Naive thymus-derived CD4-positive, alpha-beta T cell (primary cell): ENCODE measurements at places on chromosomes 4 and X. TPM values are rescaled to one million over a fixed set of nuclear protein-coding genes. Genes with fewer than 3 reads are reported as not detected.

The F8A1 gene
- total RNA-seq: 16.8 TPM

The GCNA gene
- total RNA-seq: 14.7 TPM

The ADH1B gene
- total RNA-seq: not detected in 2 replicates

The SATL1 gene
- total RNA-seq: not detected

The GALNTL6 gene
- total RNA-seq: not detected

The SNCA gene
- 1.4 and 2.5 TPM in 2 replicates for total RNA-seq

The BEX3 gene
- total RNA-seq: 28.0 TPM

The WWC2 gene
- 9.9 TPM for total RNA-seq
